ENCODE measurements at places on chromosomes 16 and 17. TPM values are rescaled to one million over a fixed set of nuclear protein-coding genes. Genes with fewer than 3 reads are reported as not detected.
A peak's percentile ranks its signal among the peaks of the same experiment; 100 is the strongest.

Gene CHST4
- total RNA-seq: 0.77 TPM

Gene FSCN2
- 1.1 TPM for total RNA-seq

GRCh38 chr16:71869089-71869488, 14.9 kb downstream of the ZNF821 start:
- no peak for ATAC-seq

DNA sequence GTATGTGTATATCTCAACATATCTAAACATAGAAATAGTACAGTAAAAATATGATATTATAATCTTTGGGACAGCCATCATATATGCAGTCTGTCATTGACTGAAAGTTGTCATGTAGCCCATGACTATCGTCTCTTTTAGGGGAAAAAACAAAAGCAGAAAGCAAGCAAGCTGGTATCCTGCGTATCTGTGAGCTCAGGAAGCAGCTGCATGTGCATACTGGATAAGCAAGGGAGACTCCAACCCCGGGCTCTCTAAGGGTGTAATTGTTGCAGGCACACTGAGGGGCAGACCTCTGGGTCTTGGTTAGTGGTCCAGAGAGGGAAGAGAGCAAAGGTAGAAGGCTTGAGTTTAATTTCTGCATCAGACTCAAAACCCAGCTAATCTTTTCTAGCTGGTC, 581.1 kb downstream of the MAF start:
- no peak for ATAC-seq

DNA sequence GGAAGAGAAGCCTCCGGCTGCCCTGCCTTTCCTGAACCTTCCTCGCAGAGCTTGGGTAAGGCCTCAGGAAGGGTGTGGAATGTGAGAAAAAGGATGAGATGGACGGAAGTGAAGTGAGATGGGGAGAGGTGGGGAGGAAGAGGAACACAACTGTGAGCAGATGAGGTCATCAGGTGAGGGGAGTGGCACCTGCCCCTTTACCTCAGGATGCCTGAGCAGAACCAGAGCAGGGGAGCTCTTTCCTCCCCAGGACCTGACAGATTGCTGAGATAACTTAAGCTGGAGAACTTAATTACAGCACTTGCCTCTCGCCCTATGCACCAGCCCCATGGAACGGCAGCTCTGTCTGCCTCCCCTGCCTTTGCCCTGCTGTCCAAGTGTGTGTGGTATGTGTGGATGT, 29.8 kb downstream of the TMEM132E start:
- ATAC-seq: no peak

DNA sequence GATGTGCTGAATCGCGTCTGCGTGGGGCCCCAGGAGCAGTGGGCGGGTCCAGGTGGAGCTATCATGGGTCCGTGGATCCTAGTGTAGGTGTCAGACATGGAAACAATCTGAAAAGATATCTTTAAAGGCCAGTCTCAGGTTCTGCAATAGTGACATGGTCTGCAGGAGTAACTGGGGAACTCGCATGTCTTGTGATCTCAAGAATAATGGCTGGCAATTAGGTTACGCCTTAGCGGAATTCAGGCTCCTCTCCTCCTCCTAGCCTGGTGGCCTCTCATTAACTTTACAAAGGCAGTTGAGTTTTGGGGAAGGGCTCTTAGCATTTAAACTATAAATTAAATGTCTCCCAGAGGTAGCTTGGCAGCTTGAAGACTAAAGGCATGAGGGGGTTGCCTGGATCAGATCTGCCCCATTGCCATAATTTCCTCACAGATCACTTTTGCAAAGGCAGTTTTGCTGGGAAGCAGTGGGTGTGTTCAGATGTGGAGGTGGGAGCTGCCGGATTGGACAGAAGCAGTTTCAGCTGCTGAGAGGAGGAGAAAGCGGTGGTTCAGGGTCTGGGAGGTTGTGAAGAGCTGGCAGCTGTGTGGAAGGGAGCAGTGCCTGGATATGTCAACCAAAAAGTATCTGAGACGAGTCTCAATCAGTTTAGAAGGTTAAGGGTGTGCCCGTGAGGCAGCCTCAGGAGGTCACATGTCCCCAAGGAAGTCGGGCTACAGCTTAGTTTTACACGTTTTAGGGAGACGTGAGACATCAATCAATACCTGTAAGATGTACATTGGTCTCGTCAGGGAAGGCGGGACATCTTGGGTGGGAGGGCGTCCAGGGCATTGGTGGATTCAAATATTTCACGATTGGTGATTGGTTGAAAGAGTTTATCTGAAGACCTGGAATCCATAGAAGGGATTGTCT, 2.7 kb downstream of the TBCD start:
- ATAC-seq: peak; percentile 45

DNA sequence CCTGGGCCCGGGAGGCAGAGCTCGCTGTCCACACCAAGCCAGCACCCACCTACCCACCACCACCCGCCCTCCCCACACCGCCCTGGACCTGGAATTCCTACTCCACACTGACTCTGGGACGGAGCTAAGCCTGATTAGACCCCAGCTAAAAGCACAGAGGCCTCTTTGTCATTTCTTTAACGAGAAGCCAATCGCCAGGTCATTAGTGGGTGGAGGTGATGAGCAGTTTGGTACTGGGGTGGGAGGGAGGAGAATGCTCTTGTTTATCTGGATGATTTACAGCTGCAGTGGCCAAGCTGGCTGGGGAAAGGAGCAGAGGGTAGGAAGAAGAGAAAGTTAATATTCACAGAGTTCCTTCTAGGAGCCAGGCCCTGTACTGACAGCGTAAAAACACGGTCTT, 6.0 kb upstream of the BHLHA9 start:
- ATAC-seq: no peak

- ATAC-seq: no peak
Observed at GRCh38 chr17:50183421-50183994, 17.7 kb downstream of the SGCA start.

DNA sequence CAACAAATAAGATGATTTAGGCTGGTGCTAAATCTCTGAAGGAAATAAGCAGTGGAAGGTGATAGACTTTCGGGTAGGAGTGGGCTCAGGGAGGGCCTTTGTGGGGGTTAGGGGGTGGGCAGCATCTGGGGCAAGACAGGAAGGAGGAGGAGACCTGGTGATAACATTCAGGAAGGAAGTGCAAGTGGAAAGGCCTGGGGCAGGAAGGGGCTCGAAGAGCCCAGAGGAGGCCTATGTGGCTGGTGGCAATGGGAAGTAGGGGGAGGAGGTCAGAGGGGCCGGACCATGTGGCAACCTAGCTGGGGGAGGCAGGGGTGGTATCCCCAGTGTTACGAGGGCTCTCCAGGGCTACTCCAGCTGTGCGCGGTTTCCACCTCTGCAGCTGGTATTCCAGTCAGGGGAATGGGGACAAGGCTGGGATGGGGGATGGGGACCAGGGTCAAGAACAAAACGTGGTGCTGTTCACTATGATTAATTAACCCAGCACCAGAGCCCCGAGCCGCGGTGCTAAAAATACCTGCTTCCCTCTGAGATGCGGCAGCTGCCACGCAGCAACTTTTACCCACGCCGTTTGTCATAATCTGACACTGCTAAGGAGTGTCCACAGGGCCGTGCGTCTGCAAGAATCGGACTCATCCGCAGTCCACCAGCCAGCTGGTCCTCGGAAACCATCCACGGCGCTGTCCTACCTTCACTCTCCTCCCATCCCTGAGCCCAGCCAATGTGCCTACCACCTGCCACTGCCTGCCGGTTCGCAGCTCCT, 5.2 kb upstream of the CCDC182 start:
- ATAC-seq: peak; percentile 75

GRCh38 chr16:67235816-67236562, 9.1 kb downstream of the TMEM208 start:
- peak; percentile 27 for ATAC-seq
